Stimulated activated CD8-positive, alpha-beta memory T cell treated with anti-CD3 and anti-CD28 coated beads, Interleukin-7, amount 100 ng/mL, for 48 hours (primary cell): ENCODE measurements at places on chromosomes 7 and 10.

- no peak for DNase-seq
Measured at GRCh38 chr7:85554236-85555178, 367.7 kb upstream of the SEMA3D start.

DNA sequence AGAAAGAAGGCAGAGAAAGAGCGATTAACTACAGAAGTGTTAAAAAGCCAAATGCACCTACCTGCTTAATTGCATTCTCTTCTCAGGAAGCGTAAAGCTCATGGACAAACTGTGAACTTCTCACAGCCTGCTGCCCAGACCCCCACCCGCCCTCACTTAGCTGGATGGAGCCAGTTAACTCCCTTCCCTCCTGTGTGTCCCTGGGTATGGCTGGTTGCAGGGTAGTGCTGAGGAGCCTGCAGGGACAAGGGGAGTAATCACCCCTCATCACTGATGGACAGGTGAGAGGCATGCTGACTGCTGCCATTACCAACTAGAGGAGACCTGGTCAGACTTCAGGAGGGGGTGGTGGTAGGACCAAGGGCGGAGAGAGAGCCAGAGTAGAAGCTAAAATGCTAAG is 37.5 kb downstream of the ENO4 start:
- no peak for DNase-seq

- no peak for DNase-seq
Measured at GRCh38 chr10:42950606-42951485, 126.0 kb upstream of the RET start.

GRCh38 chr7:21480693-21481403 is 53.0 kb downstream of the SP4 start:
- no peak for DNase-seq

DNA sequence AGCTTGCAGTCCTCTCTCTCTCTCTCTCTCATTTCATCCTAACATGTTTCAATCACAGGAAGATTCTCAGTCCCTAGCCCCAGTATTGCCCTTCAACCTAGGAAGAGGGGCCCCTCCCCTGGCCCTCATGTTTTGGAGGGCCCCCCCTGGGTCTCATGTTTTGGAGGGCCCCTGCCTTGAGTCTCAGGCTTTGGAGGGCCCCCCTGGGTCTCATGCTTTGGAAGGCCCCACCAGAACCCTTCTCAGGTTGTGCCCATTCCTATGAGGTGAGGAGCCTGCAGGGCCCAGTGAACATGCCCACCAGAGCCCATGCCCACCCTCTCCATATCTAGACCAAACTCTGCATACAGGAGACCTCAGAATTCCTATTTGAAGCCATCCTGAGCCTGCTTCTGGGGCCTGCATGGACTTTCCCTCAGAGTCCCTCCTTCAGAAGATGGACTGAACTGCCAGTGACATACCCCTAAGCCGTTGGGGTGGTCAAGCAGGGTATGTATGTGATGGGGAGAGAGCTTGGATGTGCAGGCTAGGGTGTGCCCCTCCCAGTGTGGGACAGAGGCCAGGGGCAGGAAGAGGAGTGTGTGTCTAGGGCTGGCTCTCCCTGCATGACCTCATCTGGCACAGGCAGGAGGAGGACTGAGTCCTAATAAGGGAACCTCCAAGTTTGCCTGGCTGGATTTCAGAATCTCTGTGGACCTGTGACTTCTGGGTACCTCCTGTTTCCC is 8.1 kb upstream of the VDAC2 start:
- DNase-seq, result no peak
